Pancreas (tissue), 10 donors: ENCODE measurements at places on chromosomes 12 and 14.

- no peak for DNase-seq
Observed at GRCh38 chr12:93738199-93739058, 61.3 kb downstream of the CRADD start.

GRCh38 chr14:58878439-58879139 lies 240.8 kb downstream of the DACT1 start:
- DNase-seq = no peak

GRCh38 chr12:122297494-122297893 lies 31.2 kb upstream of the VPS33A start:
- DNase-seq = no peak

DNA sequence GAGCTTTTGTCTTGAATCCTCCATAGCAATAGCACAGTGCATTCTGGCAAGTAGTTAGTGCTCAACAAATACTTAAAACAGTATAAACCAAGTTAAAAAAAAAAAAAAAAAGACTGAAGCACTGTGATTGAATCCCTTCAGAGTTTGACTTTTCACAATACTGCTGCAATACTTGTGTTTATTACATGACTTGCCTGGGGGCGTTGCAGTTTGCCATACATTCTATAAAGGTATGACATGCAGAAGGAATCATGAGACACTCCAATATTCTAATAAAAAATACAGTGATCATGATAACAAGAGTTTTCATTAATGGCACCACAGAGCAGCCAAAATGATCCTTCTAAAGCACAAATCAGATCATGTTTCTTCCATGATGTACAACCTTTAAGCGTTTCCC lies 205.0 kb upstream of the CDKN3 start:
- no peak for DNase-seq

DNA sequence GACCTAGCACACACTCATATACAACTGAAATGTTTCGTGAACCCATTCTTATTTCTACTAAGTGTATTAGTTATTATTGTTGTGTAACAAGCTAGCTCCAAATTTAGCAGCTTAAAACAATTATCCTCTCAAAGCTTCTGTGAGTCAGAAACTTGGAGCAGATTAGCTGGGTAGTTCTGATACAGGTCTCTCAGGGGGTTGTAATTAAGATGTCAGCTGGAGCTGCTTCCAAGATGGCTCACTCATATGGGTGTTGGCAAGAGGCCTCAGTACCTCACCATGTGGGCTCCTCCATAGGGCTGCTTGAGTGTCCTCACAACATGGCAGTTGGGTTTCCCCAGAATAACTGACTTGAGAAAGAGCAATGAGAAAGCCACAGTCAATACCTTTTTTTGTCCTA lies 9.8 kb downstream of the GPR135 start:
- DNase-seq = no peak

GRCh38 chr12:89950421-89950820 lies 241.8 kb upstream of the ATP2B1 start:
- no peak for DNase-seq

GRCh38 chr14:54572316-54572715 lies 5.4 kb downstream of the SAMD4A start:
- no peak for DNase-seq

- DNase-seq = no peak
Observed at GRCh38 chr12:96197503-96198272, 3.5 kb downstream of the ELK3 start.

DNA sequence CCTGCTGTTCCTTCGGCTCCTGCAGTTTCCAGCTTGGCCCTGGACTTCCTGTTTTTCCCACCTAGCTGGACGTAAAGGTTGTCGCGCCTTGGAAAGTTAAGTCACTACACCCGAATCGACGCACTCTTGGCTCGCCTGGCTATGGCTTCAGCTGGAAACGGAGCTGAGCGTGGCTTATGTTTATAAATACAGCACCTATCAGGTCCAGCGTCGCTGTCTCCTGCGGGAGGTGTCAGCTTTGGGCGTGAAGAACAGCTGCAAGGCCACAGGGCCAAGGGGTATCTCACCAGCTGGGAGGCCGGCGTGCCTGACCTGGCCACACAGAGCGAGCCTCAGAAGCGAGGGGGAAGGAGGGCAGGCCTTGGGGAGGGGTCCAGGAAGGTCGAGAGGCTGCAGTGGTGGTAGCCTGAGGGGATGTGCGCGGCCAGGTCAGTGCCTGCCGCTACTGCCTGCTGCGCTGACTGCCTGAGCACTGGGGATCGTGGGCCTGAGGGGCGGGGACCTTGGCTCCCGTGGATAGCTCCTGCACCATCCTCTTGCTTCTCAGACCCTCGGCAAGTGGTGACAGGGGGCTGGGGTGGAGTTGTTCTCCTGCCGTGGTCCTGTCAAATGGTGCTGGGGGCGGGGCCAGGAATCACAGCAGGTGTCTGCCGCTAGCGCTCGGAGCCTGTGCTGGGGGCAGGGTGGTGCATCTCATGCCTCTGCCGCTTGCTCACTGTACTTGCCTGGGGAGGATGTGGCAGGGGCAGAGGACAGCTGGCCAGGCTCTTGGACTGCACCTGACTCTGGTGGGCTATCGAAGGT lies 12.5 kb downstream of the PACS2 start:
- DNase-seq = no peak

- DNase-seq = no peak
Observed at GRCh38 chr12:9910716-9911421, 21.3 kb downstream of the CLEC2A start.

- DNase-seq = no peak
Observed at GRCh38 chr14:65439117-65439516, 26.6 kb downstream of the FUT8 start.

GRCh38 chr14:25788252-25788651 lies 738.3 kb upstream of the STXBP6 start:
- DNase-seq = no peak

DNA sequence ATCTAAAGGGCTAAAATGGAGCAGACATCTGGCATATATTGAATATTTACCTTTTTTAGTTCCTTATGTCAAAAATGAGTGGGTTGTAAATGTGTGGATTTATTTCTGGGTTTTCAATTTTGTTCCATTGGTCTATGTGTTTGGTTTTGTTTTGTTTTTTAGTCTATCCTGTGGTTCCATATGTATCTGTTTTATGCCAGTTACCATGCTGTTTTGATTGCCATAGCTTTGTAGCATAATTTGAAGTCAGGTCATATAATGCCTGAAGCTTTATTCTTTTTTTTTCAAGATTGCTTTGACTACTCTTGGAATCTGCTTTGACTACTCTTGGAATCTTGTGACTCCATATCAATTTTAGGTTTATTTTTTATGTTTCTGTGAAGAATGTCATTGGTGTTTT lies 133.2 kb downstream of the MIPOL1 start:
- no peak for DNase-seq

- no peak for DNase-seq
Observed at GRCh38 chr14:55921511-55921910, 196.7 kb upstream of the PELI2 start.

DNA sequence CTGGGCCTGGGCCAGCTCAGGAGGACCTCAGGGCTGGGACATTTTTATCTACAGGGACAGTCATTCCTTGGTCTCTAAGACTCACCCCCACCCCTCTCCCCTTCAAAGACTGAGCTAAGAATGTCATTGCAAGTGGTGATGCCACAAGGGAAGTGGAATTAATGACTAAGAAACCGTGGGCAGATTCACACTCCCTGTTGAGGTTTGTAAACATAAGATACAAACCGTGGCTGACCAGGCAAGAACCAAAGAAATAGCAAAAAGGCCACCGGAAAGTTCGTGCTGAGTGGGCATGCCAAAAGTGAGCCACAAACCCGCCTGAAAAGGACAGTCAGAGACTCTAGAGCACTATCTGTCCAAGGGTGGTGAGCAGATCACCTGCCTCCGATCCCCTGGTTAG lies 25.7 kb downstream of the NUAK1 start:
- DNase-seq = no peak

- no peak for DNase-seq
Observed at GRCh38 chr12:78324234-78324633, 493.5 kb downstream of the NAV3 start.

- DNase-seq = no peak
Observed at GRCh38 chr14:66651536-66652220, 143.7 kb downstream of the GPHN start.

- DNase-seq = no peak
Observed at GRCh38 chr14:34502545-34503225, 36.8 kb downstream of the EAPP start.

DNA sequence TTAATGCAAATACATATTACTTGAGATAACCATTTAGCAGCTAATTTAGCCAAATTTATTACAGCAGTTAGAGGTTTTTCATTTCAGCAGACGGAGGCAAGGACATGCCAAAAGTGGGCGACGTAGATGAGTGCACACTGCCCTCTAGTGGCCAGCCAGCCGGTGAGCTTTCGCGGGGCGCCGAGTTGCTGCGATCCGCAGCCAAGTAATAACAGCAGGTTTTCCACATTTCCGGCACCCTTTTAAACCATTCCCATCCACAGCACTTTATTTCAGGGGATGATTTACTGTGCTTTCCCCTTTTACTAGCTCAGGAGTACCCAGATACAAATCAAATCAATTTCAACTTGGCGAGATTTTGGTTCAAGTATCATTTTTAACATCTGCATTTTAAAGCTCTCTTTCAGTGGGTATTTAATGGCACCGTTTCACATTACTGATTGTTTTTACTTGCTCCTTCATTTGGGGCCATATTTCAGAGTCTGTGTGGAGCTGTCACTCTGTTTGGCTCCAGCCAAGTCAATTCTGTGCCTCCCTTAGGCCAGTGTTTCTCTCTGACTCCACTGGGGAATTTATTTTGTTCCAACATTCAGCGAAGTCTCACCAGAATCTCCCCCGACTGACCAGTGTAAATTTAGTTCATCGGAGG lies 158.0 kb downstream of the EGLN3 start:
- peak; percentile 78 for DNase-seq

DNA sequence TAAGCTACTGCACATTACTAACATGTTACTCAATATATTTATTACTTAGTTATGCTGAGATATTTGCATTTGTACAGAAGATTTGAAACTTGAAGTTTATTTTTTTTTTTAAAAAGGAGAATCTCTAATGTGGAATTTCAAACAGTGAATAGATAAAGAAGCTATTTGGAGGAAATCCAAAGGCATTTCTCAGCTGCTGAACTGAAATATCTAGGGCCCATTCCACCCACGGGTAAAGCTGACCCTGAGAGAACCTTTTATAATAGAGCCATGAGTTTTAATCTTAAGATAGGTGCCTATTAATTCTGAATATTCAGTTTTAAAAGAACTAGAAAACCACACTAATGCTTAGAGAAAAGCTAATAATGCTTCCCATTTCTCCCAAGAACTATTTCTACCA lies 225.4 kb upstream of the CAND1 start:
- no peak for DNase-seq

DNA sequence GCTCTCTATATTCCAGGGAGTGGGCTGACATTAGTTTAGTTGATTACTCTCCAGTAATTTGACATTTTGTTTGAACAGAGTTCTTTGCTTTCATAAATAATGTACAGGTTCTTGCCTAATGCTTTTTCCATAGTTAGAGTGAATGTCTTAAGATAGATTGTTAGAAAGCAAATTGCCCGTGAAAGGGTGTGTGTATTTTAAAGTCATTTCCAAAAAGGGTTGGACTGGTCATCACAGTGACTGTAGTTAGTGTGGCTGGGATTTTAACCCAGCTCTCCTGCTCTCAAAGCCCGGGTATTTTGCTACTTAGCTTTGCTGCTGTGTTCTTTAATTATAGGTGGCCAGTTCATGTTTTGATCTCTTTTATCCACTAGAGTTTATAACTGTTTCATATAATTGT lies 74.2 kb downstream of the DNAH10 start:
- DNase-seq = no peak

DNA sequence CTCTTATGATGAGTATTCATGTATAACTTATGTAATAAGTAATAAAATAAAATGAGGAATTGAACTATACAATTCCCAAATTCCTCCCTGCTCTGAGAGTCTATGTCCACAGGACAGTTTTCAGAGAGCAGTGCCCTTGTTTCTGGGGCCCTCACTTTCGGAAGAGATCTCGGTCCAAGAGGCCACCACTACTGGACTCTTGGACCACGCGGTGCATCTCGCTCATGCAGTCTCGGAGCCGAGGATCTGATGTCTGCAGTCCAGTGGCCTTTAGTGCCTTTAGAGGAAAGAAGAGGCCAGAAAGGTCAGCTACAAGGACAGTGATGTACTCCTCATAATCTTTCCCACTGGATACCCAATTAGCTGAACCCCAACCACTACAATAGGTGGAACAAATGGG lies 8.3 kb downstream of the GLS2 start:
- DNase-seq = no peak

- peak; percentile 28 for DNase-seq
Observed at GRCh38 chr12:5984873-5985272, 39.8 kb upstream of the ANO2 start.

- DNase-seq = peak; percentile 67
Observed at GRCh38 chr14:75979071-75979571, 2.7 kb downstream of the TGFB3 start.

DNA sequence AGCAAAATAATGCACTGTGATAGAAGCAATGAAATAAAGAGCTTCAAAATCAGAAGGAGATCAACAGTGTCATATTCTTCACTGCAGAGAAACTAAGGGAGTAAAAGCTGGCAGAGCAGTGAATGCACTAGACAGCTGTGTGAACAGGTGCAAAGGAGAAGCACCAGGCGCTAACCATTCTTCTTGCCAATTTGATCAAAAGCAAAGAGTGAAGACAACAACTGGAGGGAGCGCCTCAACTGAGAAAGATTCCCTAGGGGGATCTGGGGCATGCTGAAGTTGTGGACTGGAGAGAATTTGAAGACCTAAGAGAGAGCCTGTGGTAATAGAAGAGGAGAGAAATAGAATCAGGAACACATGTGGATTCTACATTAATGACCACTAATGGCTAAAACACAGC lies 50.4 kb upstream of the OVCH1 start:
- no peak for DNase-seq

DNA sequence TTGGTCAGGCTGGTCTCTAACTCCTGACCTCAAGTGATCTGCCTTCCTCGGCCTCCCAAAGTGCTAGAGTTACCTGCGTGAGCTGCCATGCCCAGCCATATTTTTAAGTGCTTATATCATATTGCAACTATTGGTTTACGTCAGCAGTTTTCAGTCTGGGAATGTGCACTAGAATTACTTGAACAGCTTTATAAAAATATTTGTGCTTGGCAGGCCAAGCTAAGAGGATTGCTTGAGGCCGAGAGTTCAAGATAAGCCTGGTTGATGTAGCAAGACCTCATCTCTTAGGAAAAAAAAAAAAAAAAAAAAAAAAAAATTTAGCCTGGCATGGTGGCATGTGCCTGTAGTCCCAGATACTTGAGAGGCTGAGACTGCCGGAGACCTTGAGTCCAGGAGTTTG lies 17.1 kb downstream of the KIAA0586 start:
- DNase-seq = no peak

- no peak for DNase-seq
Observed at GRCh38 chr14:53840444-53840843, 116.2 kb downstream of the BMP4 start.
